NCI-H1417 treated with DMSO at 0.1 percent for 48 hours (cell line): ENCODE measurements at places on chromosomes 3 and 15.

- DNase-seq = no peak
These were observed 71.8 kb upstream of the GATM start for GRCh38 chr15:45449916-45450867.

GRCh38 chr3:196399485-196399945 is 32.7 kb downstream of the UBXN7 start:
- DNase-seq = no peak

DNA sequence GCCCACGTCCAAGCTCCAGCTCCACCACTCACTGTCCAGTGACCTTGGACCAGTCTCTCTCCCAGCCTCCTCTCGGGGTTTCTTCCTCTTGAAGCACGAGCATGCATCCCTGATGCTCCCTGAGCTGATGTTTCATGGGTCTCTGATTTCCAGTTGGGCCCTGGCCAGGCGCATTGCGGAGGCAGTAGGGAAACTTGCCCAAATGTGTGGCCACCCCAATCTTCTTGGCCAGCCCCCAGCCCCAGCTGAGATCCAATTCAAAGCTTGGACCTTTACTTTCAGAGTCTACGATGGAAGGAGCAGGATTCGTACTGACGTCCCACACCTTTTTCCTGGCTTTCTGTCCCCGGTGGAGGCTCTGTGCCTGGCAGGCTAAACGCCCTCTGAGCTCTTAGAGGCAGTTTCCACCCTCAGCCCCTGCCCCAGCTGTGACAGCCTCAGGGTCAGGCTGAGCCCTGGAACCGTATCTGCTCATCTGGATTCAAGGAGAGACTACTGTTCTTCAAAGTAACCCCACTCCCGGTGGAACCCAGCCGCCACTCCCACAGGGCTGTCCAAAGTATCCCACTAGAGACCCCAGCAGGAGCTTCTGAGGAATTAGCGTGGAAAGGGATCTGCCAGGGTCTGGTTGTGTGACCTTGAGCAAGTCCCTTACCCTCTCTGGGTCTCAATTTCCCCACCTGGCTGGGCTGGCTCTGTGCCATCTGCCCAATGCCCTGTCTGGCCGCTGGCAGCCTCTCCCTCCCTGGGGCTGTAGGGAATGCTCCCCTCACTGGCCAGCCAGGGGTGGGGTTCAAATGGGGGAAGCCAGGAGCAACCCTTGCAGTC is 37.4 kb downstream of the CPN2 start:
- DNase-seq = no peak

DNA sequence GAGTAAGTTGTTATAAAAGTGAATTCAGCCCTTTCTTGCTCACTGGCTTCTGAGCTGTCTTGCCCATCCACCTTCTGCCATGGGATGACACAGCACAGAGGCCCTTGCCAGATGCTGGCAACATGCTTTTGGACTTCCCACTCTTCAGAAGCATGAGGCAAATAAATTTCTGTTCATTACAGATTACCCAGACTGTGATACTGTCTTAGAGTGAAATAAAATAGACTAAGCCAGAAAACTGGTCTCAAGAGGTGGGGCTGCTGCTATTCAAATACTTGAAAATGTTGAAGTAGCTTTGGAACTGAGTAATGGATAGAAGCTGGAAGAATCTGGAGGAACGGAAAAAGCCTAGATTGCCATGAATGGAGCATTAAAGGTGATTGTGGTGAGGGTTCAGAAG is 170.4 kb downstream of the ZMAT3 start:
- no peak for DNase-seq

DNA sequence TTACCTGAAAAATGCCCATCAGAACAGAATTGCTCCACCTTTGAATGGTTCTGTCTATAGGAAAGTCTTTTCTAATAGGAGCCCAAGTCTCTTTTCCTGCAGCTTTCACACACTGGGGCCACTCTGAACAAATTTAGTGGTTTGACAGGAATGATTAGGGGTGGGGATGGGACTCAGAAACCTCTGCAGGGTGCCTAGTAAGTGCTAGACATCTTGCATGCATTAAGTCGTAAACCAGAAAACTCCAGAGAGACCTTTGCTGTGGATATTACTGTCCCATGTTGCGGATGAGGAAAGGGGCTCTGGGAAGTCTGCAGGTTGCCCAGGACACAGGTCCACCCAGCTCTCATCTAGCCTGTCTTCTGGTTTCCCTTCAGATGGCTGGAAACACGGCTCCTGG is 189.7 kb downstream of the OPA1 start:
- no peak for DNase-seq

GRCh38 chr3:136943436-136943835 is 14.3 kb upstream of the IL20RB start:
- no peak for DNase-seq

DNA sequence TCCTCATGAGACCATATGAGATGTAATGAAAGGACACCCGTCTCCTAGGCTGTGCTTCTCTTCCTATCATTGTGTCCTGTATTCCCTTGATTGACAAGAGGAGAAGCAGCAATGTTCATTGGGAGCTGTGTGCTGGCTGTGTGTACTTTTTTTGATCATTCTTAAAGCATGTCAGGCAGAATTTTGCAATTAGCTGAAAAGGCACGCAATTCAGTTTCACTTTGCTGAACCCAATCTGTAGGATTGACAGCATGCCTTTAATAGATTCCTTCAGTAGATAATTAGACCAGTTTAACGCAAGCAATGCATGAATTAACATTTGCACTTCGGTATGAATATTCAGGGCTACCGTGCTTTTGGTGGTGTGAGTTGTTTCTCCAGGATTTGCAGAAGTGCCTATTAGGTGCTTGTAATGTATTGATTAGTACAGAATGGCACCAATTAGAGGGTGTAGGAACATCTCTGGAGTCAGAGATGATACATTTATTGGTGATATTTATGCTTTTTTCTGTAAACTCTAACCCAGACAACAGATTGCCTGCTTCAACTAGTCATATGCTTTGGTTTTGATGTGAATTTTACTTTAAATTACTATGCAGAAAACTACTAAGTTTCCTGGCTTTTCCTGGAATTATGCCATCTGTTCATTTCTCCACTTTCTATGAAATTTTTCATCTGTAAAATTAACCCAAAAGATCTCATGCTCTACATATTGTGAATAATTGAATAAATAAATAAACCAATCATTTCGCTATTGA is 114.3 kb downstream of the NSUN3 start:
- no peak for DNase-seq
